ENCODE measurements at places on chromosomes 16 and 17.

- DNase-seq = no peak
- no peak overlapping the region for H3K4me3 ChIP-seq
- peaks cover 41% of the 10 kb centered on the region for H3K4me1 ChIP-seq
- peaks cover 7% of the 10 kb centered on the region for H3K36me3 ChIP-seq
- H3K27ac ChIP-seq = peak overlapping the region; percentile 52
Observed at GRCh38 chr17:68396226-68397107, 60.8 kb downstream of the WIPI1 start.

DNA sequence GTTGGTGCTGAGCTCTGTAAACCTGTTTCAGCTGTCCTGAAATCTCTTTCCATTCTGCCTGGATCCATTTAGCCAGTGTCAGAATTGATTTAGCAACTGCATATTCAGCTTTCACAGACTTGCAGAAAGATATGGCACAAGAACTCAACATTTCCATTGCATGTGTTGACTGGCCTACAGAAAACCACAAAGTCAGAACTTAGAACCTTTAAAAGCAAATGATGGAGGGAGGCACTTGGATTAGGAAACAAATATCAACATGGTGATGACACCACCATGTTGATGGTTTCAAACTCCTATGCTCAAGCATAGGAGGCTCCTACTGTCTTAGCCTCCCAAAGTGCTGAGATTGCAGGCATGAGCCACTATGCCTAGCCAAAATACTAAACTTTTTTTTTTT, 52.3 kb upstream of the ARL6IP1 start:
- no peak for DNase-seq
- H3K4me1 ChIP-seq = no peaks in the 10 kb centered on the region
- no peak overlapping the region for H3K27ac ChIP-seq
- H3K27me3 ChIP-seq = no peaks in the 10 kb centered on the region

- no peaks in the 10 kb centered on the region for H3K4me1 ChIP-seq
- DNase-seq = no peak
- no peak overlapping the region for H3K27ac ChIP-seq
- H3K4me3 ChIP-seq = no peak overlapping the region
- peaks cover 3% of the 10 kb centered on the region for H3K27me3 ChIP-seq
Observed at GRCh38 chr16:82728901-82729300, 102.1 kb downstream of the CDH13 start.

DNA sequence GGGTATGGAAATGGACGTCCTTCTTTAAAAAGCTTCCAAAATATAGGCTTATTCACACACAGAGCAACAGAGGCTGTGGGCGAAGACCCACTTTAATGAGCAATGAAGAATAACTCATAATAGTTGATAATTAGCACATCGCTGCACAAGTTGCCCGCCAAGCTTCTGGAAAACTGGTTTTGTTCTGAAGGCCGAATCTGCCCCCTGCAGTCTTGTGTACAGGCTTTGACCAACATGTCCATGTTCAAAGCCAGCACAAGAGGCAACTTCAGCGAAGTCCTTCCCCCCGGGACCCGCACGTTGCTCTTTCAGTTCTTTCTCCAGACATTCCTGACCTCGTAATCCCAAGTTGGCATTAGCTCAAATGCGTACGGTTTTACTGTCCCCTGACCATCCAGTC, 73.3 kb downstream of the IRX5 start:
- no peaks in the 10 kb centered on the region for H3K36me3 ChIP-seq
- H3K27ac ChIP-seq = no peak overlapping the region
- H3K4me3 ChIP-seq = no peak overlapping the region
- H3K27me3 ChIP-seq = peaks cover 51% of the 10 kb centered on the region

- H3K27me3 ChIP-seq = peaks cover 41% of the 10 kb centered on the region
- DNase-seq = no peak
- H3K4me1 ChIP-seq = peaks cover 15% of the 10 kb centered on the region
- H3K36me3 ChIP-seq = no peaks in the 10 kb centered on the region
Observed at GRCh38 chr16:57842601-57843000, 40.3 kb upstream of the KIFC3 start.

DNA sequence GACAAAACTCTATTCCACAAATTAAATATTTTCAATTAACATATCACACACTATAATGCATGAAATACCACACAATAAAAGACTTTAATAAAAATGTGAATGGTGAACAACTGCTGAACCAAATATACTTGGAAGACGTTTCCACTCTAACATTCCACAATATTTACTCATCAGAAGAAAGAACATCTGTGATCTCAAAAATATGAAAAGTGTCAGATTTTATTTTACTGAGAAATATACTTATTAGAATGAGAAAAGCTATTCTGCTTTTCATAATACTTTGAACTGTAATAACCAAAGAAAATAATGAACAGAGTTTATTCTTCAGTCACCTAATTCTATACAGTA, 181.8 kb upstream of the AXIN2 start:
- no peak for DNase-seq
- no peaks in the 10 kb centered on the region for H3K27me3 ChIP-seq
- H3K4me3 ChIP-seq = no peak overlapping the region
- H3K36me3 ChIP-seq = peaks cover 16% of the 10 kb centered on the region
- H3K27ac ChIP-seq = no peak overlapping the region
- H3K4me1 ChIP-seq = peaks cover 12% of the 10 kb centered on the region

DNA sequence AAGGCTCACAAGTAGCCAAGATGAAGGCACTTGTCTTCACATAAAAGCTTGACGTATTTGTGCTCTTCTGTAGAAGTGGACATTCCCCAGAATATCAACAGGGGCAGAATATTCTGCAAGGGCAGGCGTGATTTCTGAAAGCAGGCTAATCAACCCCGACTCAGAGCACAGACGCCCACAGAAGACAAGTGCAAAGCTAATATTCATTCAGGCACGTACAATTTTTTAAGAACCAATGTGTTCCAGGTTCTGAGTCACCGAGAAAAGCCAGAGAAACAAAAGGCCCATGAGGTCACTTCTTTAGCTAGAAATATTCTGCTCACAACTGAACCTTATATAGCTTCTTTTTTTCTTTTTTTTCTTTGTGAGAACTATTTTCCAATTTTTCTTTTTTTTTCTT, 121.6 kb downstream of the DNAH9 start:
- peaks cover 9% of the 10 kb centered on the region for H3K27me3 ChIP-seq
- no peaks in the 10 kb centered on the region for H3K36me3 ChIP-seq
- no peak overlapping the region for H3K4me3 ChIP-seq
- no peaks in the 10 kb centered on the region for H3K4me1 ChIP-seq
- no peak for DNase-seq

GRCh38 chr16:4788489-4788889, 344 bp upstream of the SEPTIN12 start:
- H3K4me1 ChIP-seq = peaks cover 18% of the 10 kb centered on the region
- H3K27ac ChIP-seq = peak overlapping the region; percentile 70
- no peaks in the 10 kb centered on the region for H3K36me3 ChIP-seq
- H3K4me3 ChIP-seq = no peak overlapping the region
- H3K27me3 ChIP-seq = peaks cover 2% of the 10 kb centered on the region

DNA sequence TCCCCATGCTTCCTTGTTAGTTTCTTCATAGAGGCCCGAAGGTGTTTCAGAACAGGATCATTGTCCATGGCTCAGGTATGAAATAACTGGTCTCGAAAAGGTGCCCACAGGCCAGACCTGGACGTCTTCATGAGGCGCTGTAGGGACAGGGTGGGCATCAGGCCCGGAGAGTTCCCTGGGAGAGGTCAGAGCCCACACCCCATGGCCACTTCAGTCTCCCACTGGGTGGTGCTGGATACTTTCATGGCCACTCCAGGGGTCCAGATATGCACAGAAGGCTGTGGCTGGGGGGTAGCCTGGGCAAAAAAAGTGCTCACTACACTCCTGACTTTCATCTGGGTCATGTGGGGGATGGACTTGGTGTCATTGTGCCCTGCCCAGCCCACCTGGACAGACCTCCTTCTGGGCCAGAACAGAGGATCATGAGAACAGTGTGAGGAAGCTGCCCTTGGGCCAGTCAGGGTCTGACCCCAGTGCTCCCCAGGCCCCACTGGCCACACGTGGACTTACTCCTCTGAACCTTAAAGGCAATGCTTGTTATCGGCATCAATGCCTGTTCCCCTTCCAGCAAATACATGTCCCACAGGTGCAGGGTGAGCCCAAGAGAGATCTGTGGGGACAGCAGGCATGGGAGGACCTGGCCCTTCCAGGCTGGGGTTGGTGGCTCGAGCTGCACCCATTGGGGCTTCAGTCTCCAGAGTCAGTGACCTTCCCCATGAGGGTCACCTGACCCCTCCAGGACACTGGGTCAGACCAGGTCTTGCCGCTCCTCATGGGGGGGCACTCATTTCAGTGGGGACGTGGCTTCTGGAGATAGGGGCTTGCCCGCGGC, 36.9 kb downstream of the LGALS9 start:
- DNase-seq = no peak
- no peaks in the 10 kb centered on the region for H3K4me1 ChIP-seq
- H3K36me3 ChIP-seq = no peaks in the 10 kb centered on the region
- H3K27me3 ChIP-seq = peaks cover 12% of the 10 kb centered on the region
- no peak overlapping the region for H3K4me3 ChIP-seq

GRCh38 chr17:31754239-31754945, 104.7 kb downstream of the COPRS start:
- peaks cover 6% of the 10 kb centered on the region for H3K4me1 ChIP-seq
- peak overlapping the region; percentile 82 for H3K27ac ChIP-seq
- DNase-seq = no peak
- peaks cover 20% of the 10 kb centered on the region for H3K27me3 ChIP-seq
- H3K36me3 ChIP-seq = no peaks in the 10 kb centered on the region

DNA sequence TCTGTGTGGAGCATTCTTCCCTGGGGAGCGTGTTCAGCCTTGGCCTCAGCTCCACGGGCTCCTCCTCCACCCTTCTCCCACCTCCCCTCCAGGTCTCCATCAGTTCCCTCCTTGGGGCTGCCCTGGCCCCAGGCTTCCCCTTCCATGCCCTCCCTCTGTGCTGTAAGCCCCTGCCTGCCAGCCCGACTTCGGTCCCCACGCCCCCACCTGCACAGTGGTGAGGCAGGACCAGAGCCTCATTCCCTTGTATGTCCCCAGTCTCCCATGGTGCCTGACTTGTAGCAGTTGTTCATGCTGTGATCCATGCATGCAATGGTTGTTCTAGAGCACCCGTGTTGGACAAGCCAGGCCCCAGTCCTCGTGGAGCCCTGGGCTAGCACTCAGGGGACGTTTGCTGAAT, 199.4 kb downstream of the RBFOX3 start:
- DNase-seq = no peak
- H3K4me1 ChIP-seq = peaks cover 21% of the 10 kb centered on the region
- no peak overlapping the region for H3K4me3 ChIP-seq
- peaks cover 39% of the 10 kb centered on the region for H3K27me3 ChIP-seq
- no peak overlapping the region for H3K27ac ChIP-seq

- DNase-seq = no peak
- peaks cover 45% of the 10 kb centered on the region for H3K36me3 ChIP-seq
- H3K27me3 ChIP-seq = no peaks in the 10 kb centered on the region
- no peak overlapping the region for H3K4me3 ChIP-seq
- no peaks in the 10 kb centered on the region for H3K4me1 ChIP-seq
Observed at GRCh38 chr16:53198933-53199332, 144.1 kb downstream of the CHD9 start.

DNA sequence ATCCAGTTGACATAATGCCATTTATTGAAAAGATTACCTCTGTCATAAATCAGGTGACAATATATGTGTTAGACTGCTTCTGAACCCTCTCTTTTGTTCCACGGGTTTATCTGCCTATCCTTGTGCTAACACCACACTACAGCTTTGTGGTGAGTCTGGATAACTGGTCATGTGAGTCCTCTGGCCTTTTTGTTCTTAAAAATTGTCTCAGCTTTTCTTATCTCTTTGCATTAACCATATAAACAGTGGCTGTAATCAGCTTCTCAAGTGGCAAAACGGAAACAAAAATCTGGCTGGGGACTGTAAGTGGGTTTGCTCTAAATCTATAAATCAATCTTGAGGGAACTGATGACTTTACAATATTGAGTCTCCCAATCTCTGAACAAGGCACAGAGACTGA, 44.6 kb downstream of the STX8 start:
- H3K36me3 ChIP-seq = peaks cover 24% of the 10 kb centered on the region
- no peak for DNase-seq
- H3K4me3 ChIP-seq = no peak overlapping the region
- H3K4me1 ChIP-seq = peaks cover 25% of the 10 kb centered on the region
- no peaks in the 10 kb centered on the region for H3K27me3 ChIP-seq
- H3K27ac ChIP-seq = no peak overlapping the region

- peaks cover 40% of the 10 kb centered on the region for H3K27me3 ChIP-seq
- peak within 1 kb of the TSS; percentile 78 for H3K4me3 ChIP-seq
- H3K4me1 ChIP-seq = peaks cover 34% of the 10 kb centered on the region
- DNase-seq = peak; percentile 78
- peak within 1 kb of the TSS; percentile 83 for H3K27ac ChIP-seq
- H3K36me3 ChIP-seq = peaks cover 11% of the 10 kb centered on the region
Observed at GRCh38 chr17:42779936-42780850, at the start of gene WNK4. Gene WNK4 (plus strand): TSS chr17:42780610. CDS start chr17:42780699, 89 bp downstream.

- peaks cover 4% of the 10 kb centered on the region for H3K27me3 ChIP-seq
- peaks cover 30% of the 10 kb centered on the region for H3K4me1 ChIP-seq
- DNase-seq = no peak
- H3K27ac ChIP-seq = no peak overlapping the region
- H3K36me3 ChIP-seq = peaks cover 70% of the 10 kb centered on the region
Observed at GRCh38 chr17:15511142-15511541, 43.7 kb upstream of the CDRT4 start.

GRCh38 chr17:80729761-80730160, 185.1 kb downstream of the RPTOR start:
- peaks cover 82% of the 10 kb centered on the region for H3K4me1 ChIP-seq
- H3K4me3 ChIP-seq = no peak overlapping the region
- H3K36me3 ChIP-seq = peaks cover 10% of the 10 kb centered on the region
- peaks cover 10% of the 10 kb centered on the region for H3K27me3 ChIP-seq
- peak overlapping the region; percentile 77 for H3K27ac ChIP-seq

GRCh38 chr16:56601325-56601724, 7.1 kb upstream of the MT2A start:
- no peak overlapping the region for H3K4me3 ChIP-seq
- H3K27ac ChIP-seq = no peak overlapping the region
- H3K4me1 ChIP-seq = peaks cover 12% of the 10 kb centered on the region
- no peak for DNase-seq

- H3K4me3 ChIP-seq = no peak overlapping the region
- H3K36me3 ChIP-seq = no peaks in the 10 kb centered on the region
- H3K27me3 ChIP-seq = peaks cover 22% of the 10 kb centered on the region
Observed at GRCh38 chr16:12260647-12261262, 284.2 kb downstream of the SNX29 start.

GRCh38 chr16:87458424-87458915, 34.4 kb downstream of the ZCCHC14 start:
- peaks cover 25% of the 10 kb centered on the region for H3K4me1 ChIP-seq
- peaks cover 30% of the 10 kb centered on the region for H3K36me3 ChIP-seq
- H3K4me3 ChIP-seq = no peak overlapping the region
- peak overlapping the region; percentile 54 for H3K27ac ChIP-seq
- peaks cover 3% of the 10 kb centered on the region for H3K27me3 ChIP-seq

GRCh38 chr16:85665929-85666328, 22.8 kb downstream of the GINS2 start:
- H3K4me1 ChIP-seq = peaks cover 26% of the 10 kb centered on the region
- H3K4me3 ChIP-seq = no peak overlapping the region
- no peaks in the 10 kb centered on the region for H3K27me3 ChIP-seq
- H3K27ac ChIP-seq = no peak overlapping the region
- H3K36me3 ChIP-seq = peaks cover 83% of the 10 kb centered on the region
- no peak for DNase-seq
